ENCODE measurements at places on chromosomes 7 and 10. TPM values are rescaled to one million over a fixed set of nuclear protein-coding genes. Genes with fewer than 3 reads are reported as not detected.

DNA sequence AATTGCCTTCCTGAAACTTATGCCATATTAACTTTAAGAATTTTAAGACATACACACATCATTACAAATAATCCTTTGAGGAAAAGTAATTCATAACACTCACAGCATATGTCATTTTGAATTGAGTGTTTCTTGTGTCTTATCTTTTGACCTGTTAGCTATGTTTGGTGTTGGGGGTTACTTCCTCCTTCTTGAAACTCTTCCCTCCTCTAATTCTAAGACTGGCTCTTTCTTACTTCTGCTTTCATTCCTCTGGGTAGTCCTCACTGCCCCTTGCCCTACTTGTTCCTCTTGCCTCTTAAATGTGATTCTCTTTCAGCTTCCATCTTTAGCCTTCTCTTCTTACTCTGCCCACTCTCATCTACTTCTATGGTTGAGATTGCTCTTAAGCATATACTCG lies 28.3 kb upstream of the PIP4K2A start:
- DNase-seq: no peak

Gene SYNPO2L
- polyA plus RNA-seq: 0.68 TPM

DNA sequence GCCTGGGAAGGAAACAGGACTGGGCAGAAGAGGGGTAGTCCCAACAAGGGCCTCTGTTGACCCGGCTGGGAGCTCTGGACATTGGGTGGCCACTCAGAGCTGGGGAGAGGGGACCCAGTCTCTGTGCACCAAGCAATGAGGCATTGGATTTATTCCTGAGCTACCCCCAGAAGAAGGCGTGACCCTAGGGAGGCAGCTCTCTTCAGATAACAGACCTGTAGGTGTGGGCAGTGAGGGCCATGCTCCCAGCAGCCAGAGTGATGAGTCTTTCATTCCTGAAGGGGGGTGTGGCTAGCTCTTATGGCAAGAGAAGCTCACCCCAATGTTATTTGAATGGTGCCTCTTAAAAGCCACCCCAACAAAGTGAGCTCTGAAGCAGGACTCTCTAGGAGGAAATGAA lies 20.4 kb downstream of the TEX36 start:
- DNase-seq: no peak

GRCh38 chr7:27784399-27785053 lies 44.6 kb downstream of the TAX1BP1 start:
- DNase-seq: no peak

All from left renal pelvis (tissue), 4 donors.